ENCODE measurements at places on chromosomes 7 and 10. TPM values are rescaled to one million over a fixed set of nuclear protein-coding genes. Genes with fewer than 3 reads are reported as not detected.

GRCh38 chr7:129576138-129576537 lies 35.4 kb upstream of the NRF1 start:
- DNase-seq = no peak

- DNase-seq = peak; percentile 45
These were observed 34.5 kb downstream of the CREB3L2 start for GRCh38 chr7:137967143-137968018.

- no peak for DNase-seq
These were observed 25.0 kb downstream of the SPAG6 start for GRCh38 chr10:22370320-22370719.

Gene ANKRD61
- total RNA-seq = 0.35 TPM

Gene MRLN
- total RNA-seq = 432 TPM
